ENCODE measurements at places on chromosomes 16 and 17.

GRCh38 chr17:6539871-6540270, 16.5 kb downstream of the PITPNM3 start:
- no peak for DNase-seq

GRCh38 chr17:55160501-55160900, 104.3 kb upstream of the HLF start:
- no peak for DNase-seq

- no peak for DNase-seq
Observed at GRCh38 chr17:80890196-80890920, 101.3 kb upstream of the CHMP6 start.

DNA sequence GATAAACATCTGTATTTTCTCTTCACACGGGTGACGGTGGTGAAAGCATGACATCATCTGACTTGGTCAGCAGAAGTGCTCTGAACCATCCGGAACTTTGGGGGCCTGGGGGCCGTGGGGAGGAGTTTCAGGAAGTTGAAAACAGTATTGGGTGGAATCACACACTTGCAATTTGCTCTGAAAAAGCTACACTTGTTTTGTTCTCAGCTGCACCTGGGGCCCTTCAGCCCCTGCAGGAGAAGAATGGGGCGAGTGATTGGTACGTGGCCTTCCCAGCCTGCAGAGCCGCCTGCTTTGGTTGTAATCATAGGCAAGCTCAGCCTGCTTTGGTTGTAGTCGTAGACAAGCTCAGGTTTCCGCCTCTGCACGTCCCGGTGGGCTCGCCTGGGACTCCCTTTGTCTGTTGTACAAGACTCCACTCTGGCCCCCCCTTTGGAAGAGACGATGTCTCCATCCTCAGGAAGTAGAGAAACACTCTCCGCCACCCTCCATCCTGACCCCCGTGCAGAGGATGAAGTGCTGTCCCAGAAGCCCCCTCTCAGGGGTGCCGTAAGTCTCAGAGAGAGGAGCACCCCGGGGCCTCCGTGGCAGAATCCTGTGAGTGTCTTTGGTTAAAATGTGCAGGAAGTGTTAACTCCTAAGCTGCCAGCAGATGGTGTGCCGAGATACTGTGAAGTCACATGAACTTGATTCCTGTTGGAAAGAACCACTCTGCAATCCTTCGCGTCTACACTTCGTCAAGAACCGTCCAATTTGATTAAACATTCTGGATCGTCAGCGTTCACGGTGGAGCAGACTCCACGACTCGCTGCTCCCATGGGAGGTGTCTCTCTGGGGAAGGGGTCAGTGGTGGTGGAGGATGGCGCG, 5.4 kb downstream of the BANP start:
- no peak for DNase-seq

DNA sequence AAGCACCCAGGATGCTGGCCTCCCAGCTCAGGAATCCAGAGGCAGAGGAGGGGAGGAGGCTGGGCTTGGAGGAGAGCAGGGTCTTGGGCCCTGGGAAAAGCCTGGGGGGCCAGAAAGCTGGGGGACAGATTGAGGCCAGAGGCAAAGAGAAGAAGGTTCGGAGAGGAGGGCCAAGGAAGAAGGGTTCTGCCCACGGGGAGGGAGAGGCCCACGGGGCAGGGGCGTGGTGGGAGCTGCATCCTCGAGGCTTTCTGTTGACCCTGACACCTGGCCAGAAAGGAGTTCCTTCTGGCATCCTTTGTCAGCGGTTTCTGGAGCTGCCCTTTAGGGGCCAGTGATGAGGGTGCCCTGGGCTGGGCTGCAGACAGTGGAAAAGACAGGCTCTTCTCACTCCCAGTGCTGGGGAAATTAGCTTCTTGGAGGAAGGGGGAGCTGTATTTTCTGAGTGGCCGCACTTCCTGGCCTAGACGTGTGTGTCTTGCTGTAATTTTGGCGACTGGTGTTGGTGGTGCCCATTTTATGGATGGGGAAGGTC, 308.7 kb downstream of the SEC14L1 start:
- no peak for DNase-seq

GRCh38 chr17:2892305-2892971, 96.2 kb downstream of the RAP1GAP2 start:
- no peak for DNase-seq

DNA sequence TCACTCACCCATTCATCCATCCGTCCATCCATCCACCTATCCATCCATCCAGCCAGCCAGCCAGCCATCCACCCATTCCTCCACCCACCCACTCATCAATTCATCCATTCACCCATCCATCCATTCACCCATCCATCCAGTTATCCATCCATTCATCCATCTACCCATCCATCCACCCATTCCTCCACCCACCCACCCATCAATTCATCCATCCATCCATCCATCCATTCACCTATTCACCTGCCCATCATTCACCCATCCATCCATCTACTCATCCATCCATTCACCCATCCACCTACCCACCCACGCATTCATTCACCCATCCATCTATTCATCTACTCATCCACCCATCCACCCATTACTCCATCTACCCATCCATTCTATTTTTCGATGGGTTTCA, 43.6 kb upstream of the JPH3 start:
- DNase-seq, result no peak
